ENCODE measurements at places on chromosomes 1 and 21. TPM values are rescaled to one million over a fixed set of nuclear protein-coding genes. Genes with fewer than 3 reads are reported as not detected.

TSHB gene
- not detected for total RNA-seq

CYP4Z1 gene
- total RNA-seq = 6.8 TPM

ESPN gene
- 5.3 TPM for total RNA-seq

SYT14 gene
- not detected for total RNA-seq

ALX3 gene
- not detected for total RNA-seq

NFASC gene
- 9.3 TPM for total RNA-seq

PAQR6 gene
- total RNA-seq = 3.8 TPM

RIPPLY3 gene
- total RNA-seq = 0.20 TPM

ATF3 gene
- total RNA-seq = 39.1 TPM

TACSTD2 gene
- total RNA-seq = 183 TPM

ADORA1 gene
- 3.1 TPM for total RNA-seq

NBPF4 gene
- not detected for total RNA-seq

SRGAP2C gene
- total RNA-seq = 16.0 TPM

ANKRD45 gene
- 8.4 TPM for total RNA-seq

DNA sequence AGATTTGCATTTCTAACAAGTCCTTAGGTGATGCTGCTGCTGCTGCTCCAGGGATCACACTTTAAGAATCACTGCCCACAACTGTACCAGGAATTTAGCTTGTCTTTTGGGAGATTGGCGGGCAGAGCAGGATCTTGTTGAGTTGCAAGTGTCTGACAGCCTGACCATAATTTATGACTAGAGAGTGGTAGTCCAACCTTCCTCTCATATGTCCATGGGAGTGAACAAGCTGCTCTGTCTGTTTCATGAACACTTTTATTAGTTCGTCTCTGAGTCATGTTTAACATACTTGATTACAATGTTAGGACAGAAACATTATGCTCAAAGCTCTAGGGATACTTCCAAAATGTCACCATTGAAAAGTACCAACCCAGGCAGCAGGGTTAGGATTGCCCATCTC is 169.6 kb downstream of the TGFB2 start:
- DNase-seq = no peak

- no peak for DNase-seq
These were observed 61.6 kb downstream of the SLX9 start for GRCh38 chr21:45001134-45002095.

- DNase-seq = no peak
These were observed 141.4 kb upstream of the BEND5 start for GRCh38 chr1:48917901-48918603.

GRCh38 chr1:91630803-91631202 is 130.2 kb downstream of the CDC7 start:
- DNase-seq = no peak

- DNase-seq = no peak
These were observed 49.5 kb upstream of the GCLM start for GRCh38 chr1:93958726-93959100.

- no peak for DNase-seq
These were observed 128.5 kb downstream of the DNM3 start for GRCh38 chr1:171969813-171970212.

DNA sequence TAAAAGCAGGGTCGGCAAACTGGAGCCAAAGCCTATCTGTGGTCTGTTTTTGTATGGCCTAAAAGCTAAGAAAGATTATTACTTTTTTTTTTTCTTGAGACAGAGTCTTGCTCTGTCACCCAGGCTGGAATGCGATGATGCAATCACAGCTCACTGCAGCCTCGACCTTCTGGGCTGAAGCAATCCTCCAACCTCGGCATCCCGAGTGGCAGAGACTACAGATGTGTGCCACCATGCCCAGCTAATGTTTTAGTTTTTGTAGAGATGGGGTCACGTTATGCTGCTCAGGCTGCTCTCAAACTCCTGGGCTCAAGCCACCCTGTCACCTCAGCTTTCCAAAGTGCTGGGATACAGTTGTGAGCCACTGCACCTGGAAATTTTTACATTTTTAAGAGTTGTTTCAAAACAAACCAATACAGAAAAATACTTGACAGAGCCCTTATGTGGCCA is 6.5 kb upstream of the GLRX2 start:
- DNase-seq = peak; percentile 89

DNA sequence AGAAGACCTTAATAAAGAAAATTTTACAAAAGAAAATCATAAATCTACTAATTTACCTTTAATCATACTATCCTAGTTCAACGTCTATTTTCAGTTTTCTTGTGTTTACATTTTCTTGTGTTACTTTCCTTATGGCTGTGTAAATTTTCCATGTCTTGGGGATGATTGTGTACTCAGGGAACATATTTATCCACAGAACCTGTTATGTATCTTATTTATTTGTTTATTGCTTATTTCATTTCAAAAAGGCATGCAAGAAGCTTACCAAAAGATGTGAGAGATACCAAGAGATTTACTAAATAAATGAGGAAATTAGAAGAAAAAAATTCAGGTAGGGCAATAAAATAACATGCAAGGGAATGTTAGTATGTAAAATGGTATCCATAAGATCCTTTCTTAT is 22.8 kb downstream of the PBX1 start:
- DNase-seq = no peak

DNA sequence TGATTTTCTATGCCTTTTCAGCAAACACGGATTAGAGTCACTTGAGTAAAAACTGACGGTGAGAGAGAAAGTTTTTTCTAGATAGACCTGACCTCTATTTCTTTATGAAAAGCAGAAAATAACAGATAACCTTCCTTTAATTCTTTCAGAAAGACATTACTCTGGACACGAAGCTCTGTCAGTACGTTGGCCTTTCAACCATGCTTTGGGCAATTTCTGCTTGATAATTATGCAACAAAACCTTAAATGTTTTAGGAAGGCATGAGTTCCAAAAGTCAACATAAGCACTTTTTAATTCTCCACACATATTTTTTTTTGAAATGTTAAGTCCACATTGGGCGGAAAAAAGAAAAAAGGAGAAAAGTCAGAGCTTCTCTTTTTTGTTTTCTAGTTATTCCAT is 137.8 kb downstream of the AKT3 start:
- no peak for DNase-seq

DNA sequence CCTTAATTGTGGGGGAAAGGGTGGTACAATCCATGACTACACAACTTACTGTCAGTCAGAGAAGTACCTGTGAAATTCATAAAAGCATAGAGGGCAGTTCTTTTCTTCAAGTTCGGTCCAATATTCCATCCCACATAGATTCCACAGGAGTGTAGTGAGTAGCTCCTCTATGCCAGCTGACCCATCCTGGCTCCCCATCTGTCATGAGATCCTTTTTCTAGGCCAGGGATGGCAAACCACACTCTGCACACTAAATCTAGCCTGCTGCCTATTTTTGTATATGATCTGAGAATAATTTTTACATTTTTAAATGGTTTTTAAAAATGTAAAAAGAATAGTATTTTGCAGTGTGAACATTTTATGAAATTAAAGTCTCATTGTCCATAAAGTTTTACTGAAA is 107.0 kb upstream of the TSPAN2 start:
- DNase-seq = no peak

DNA sequence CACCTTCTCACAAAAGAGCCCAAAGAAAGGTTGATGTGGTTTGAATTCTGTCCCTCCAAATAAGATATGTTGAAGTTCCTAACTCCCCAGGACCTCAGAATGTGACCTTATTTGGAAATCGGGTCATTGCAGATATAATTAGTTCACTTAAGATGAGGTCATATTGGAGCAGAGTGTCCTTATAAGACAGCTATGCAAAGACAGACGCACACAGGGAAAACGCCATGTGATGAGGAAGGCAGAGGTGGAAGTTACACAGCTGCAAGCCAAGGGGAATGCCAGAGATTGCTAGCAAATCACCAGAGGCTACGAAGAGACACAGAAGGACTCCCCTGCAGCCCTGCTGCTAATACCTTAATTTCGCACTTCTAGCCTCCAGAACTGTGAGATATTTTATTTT is 5.2 kb upstream of the ABCB10 start:
- peak; percentile 58 for DNase-seq

DNA sequence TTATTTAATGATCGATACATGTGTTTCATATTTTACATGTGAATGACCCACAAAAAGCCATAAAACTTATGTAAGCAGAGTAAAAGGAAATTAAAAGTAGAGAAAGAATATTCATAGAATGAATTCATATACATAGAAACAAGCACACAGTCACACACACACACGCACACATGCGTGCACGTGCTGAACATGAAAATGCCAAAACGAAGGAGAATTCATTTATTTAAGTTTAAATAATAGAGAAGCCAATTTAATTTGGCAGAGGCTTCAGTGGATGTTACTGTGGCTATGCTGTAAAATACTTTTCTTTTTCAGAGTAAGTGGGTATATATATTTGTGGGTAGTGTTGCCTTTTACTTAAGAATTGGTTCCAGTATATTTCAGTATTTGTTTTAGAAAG is 145.0 kb upstream of the C21orf91 start:
- no peak for DNase-seq

DNA sequence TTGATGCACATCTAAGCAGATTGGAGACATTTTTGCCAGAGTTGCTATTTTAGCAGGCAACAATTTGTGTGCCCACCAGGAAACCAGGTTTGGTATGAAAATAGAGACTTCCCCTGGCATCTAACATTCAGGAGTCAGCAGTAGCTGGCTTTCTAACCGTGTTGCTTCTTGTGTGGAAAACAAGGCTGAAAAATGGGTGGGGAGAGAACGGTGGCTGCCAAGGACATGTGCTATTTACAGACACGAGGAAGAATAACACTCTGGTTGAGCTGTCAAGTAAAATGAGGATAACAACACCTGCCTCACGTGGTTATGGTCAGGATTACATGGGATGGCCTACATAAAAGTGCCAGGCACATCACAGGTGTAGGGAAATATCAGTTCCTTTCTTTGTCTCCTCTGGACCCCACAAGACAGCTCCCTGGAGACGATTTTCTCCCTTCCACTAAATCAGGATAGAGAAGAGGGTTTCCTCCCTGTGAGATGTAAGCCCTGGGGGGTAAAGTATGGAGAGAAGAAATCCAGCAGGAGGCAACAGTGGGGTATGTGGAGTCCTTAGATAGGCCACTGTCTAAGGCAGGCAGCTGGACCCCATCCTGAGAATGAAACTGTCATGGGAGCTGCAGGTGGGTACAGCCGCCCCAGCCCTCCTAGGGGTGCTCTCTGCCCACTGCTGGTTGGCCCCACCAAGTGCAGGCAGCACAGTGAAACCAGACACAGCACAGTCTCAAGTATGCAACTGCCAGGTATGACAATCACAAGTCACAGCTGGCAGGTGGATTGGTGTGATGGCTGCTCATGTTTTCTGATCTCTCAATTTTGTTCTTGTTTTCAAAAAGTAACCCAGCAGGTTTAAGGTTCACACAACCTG is 80.3 kb downstream of the TENT5C start:
- DNase-seq = no peak

DNA sequence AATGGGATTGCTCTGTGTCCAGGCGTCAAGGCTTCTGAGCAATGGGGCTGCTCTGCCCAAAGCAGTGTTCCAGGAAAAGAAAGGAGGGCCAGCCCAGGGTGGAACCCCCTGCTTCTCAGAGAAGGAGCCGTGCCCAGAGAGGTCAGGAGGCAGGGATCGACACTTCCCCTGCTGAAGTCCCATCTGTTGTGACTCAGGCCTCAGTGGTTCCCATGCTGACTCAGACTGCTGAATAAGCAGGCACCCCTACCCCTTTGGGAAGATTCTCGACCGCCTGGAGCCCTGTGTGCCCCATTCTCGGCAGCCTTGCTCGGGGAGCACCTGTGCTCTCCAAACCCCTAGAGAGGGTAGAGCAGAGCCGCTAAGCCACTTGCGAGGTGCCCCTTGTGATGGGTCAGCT is 23.9 kb downstream of the PKP1 start:
- no peak for DNase-seq

DNA sequence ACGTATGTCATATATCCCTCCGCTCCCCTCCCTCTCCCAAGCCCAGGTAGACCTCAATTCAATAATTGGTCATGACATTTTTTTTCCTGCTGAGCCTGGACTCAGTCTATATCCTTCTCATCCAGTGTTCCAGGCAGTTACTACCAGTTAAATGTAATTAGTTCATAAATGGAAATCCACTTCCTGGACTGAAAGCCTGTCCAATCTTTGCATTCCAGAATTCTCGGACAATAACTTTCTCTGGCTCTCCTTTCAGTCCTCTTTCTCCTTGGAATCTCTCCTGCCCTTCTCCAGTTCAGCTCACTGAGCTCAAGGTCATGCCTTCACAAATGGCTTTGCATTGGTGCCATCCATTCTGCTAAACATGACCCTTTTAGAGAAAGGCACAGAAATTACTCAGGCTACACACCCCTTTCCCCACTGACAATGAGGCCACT is 34.8 kb downstream of the VWA5B1 start:
- no peak for DNase-seq

- DNase-seq = no peak
These were observed 247.3 kb downstream of the LTN1 start for GRCh38 chr21:28745131-28746016.

- DNase-seq = no peak
These were observed 2.9 kb downstream of the JUN start for GRCh38 chr1:58780836-58781452.

DNA sequence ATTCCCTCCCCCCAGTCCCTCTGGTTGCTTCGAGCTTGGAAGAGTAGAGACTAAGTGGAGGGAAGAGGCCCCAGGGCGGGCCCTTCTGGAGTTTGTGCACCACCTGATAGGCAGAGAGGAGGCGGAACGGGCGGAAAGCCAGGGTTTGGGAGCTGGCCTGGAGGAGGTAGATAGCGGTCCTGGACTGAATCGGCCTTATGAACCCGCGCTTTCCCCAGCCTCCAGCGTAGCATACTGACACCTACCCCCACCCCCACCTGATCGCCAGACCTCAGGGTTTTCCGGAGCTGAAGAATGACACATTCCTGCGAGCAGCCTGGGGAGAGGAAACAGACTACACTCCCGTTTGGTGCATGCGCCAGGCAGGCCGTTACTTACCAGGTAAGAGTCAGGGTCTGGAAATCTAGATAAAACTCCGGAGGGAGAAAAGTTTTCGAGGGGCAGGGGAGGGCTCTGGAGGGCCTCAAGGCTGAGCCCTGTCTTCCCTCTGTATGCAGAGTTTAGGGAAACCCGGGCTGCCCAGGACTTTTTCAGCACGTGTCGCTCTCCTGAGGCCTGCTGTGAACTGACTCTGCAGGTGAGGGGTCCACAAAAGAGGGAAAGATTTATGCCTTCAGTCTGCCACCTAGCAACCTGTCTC is 705 bp downstream of the UROD start:
- no peak for DNase-seq

GRCh38 chr1:85295654-85296053 is 19.2 kb upstream of the BCL10 start:
- no peak for DNase-seq

DNA sequence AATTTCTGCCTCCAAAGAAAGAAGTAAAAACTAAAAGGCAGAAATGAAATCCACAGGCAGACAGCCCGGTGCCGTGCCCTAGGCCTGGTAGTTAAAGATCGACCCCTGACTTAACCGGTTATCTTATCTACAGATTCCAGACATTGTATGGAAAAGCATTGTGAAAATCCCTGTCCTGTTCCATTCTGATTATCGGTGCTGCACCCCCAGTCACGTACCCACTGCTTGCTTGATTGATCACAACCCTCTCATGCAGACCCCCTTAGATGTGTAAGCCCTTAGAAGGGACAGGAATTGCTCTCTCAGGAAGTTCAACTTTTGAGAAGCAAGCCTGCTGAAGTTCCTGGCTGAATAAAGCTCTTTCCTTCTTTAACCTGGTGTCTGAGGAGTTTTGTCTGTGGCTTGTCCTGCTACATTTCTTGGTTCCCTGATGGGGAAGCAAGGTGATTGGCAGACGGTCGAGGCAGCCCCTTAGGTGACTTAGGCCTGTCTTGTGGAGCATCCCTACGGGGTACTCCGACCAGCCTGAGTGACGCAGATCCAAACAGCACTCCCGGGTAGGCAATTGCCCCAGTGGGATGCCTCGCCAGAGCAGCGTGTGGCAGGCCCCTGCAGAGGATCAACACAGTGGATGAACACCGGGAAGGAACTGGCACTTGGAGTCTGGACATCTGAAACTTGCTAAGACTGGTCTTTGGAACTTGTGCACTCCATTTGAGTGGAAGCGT is 111.2 kb upstream of the PPM1J start:
- peak; percentile 19 for DNase-seq
